ENCODE measurements at places on chromosomes 16 and 17.
A peak's percentile ranks its signal among the peaks of the same experiment; 100 is the strongest.

DNA sequence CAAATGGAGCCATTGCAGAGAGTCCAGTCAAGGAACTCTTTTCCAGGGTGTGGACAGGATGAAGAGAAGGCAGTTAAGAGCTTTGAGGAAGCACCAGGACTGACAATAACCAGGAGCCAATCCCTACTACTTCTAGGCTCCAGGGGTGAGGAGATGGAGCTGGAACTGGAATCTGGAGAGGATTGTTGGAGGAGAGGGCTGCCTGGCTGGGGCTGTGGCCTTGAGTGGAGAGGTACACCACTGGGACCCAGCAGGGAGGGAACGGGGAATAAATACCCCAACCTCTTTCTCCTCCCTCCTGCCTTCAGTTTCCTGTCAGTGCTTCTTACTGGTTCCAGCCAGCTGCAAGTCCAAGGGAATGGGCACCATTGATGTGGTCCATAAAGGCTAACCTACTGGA is 32.2 kb upstream of the TMEM220 start:
- DNase-seq: no peak

DNA sequence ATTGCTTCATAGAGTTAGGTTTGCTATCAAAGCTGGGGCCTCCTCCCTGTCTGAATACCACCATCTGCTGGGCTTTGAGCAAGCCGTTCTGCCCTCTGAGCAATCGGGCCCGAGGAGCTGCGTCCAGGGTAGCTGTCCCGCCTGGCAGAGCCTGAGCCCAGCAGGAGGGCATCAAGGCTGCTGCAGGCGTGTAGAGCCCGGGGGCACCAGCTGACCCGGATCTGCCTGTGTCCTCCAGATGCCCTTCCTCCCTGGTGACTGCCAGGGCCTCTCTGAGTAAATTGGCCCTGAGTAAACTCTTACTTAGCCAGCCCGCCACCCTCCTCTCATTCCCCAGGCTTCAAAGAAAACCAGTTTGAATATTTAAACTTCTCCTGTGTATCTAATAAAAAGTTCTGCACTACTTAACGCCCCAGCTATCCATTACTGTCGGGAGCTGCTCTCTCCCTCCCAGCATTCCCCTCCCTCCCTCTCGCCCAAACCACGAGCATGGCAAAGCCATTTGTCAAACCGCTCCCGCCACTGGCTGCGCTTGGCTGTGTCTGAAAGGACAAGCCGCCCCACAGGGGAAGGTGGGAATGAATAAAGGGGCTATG is 16.4 kb downstream of the CDK5RAP3 start:
- no peak for DNase-seq

DNA sequence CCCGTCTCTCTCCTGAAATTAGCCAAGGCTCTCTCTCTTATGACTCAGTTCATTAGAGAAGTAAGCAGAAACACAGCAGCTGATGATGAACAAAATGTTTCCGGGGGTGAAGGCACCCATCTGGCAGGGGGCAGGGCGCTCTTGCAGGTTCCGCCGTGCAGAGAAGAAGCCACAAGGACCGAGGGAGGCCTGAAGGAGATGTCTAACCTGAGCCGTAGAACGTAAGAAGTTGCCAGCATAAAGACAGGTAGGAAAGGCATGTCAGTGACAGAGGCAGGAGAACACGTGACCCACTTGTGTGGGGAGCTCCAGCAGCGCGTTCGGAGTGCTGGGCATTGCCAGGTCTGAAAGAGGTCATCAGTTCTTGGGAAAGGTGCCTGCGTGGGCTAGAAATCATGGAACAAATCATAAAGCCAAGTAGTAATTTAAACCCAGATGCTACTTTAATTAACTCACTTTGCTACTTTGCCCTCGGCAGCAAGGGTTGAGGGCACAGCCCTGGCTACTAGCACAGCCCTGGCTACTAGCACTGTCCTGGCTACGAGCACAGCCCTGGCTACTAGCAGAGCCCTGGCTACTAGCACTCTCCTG is 198.6 kb downstream of the RPTOR start:
- DNase-seq: no peak

DNA sequence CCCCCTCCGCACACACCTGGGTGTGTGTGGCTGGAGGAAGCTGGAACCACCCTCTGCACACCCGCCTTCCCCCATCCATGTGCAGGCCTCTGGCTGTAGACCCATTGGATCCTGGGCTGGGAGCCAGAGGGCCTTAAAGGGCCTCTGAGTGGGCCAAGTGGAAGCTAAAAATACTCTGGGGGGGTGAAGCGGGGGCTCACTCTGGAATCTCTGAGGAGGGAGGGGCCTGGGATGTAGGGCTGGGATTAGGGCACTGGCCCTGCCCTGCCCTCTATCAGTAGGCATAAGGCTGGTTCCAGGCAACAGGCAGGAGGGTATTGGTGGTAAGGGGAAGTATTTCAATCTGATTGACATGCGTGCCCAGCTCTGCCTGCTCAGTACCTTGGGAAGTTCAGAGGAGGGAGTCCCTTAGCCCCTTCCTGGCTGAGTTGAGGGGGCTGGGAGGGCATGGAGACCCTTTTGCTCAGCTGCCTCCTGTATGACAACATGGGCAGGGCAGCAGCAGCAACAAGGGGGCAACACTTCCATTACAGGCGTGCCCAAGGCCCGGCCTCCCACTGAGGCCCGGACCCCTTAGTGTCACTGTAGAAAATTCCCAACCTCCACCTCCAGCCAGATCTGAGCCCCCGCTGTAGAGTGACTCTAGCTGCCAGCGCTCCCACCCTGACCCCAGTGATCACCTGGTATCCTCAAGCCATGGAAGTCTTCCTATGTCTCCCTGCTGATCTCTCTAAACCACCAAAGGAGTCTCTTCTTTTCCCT is 5.2 kb downstream of the ITGA3 start:
- no peak for DNase-seq

GRCh38 chr17:71068408-71068750 is 899.0 kb downstream of the KCNJ2 start:
- DNase-seq: no peak

- no peak for DNase-seq
Measured at GRCh38 chr17:50329716-50330115, 16.2 kb upstream of the XYLT2 start.

- DNase-seq: no peak
Measured at GRCh38 chr16:86432691-86433090, 77.6 kb upstream of the FOXF1 start.

GRCh38 chr16:50467943-50468748 is 80.0 kb upstream of the NKD1 start:
- no peak for DNase-seq

GRCh38 chr16:81752225-81752875 is 26.7 kb upstream of the PLCG2 start:
- DNase-seq: no peak

- peak; percentile 9 for DNase-seq
Measured at GRCh38 chr17:40779181-40779909, 3.0 kb downstream of the KRT27 start.

DNA sequence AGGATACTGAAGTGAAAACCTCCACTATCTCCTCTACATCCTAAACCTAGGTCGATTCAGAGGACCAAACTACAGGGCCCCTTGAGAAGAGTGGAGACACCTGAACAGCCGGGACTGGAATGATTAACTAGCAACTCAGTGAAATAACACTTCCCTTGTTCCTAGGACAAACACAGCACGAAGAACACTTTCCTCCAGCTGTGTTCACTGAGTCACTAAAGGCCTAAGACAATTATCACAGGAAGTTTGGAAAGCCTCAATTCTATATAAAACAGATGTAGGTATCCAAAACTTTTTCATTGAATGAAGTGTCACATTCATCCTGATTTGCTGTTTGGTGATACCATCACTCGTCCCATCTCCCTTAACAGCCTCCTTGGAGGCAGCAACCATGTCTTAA is 15.5 kb upstream of the CUEDC1 start:
- no peak for DNase-seq

GRCh38 chr16:3691761-3692160 is 25.6 kb downstream of the TRAP1 start:
- no peak for DNase-seq

- DNase-seq: peak; percentile 13
Measured at GRCh38 chr16:17470182-17470907, 415 bp downstream of the XYLT1 start.

- peak; percentile 42 for DNase-seq
Measured at GRCh38 chr16:79089735-79090284, 510.7 kb downstream of the MAF start.

DNA sequence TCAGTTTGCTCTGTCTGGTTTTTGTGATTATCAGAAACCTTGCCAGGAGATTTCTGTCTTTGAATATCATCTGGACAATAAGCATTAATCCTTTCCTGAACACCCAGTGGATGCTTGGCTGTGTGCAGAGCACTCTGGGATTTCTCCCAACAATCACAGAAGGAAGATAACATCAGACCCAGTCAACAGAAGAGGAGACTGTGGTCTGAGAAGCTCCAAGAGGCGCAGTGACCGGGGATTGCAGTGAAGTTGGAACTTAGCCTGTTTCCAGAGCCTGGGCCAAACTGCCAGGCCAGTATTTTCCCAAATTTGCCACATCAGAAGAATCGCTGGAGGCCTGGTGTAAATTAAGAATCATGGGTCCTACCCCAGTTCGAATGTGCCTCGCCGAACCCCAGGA is 264.7 kb downstream of the C16orf95 start:
- DNase-seq: no peak

- no peak for DNase-seq
Measured at GRCh38 chr17:44529864-44530263, 26.7 kb upstream of the GPATCH8 start.

- DNase-seq: no peak
Measured at GRCh38 chr16:31700200-31700529, 172.5 kb downstream of the AHSP start.

GRCh38 chr17:31092475-31093064 is 2.2 kb upstream of the NF1 start:
- DNase-seq: no peak

- DNase-seq: no peak
Measured at GRCh38 chr17:56912105-56912999, 1.5 kb downstream of the TRIM25 start.

GRCh38 chr16:57689762-57690558 is 4.6 kb upstream of the DRC7 start:
- DNase-seq: no peak

- DNase-seq: no peak
Measured at GRCh38 chr17:13576661-13577526, 24.8 kb downstream of the HS3ST3A1 start.

DNA sequence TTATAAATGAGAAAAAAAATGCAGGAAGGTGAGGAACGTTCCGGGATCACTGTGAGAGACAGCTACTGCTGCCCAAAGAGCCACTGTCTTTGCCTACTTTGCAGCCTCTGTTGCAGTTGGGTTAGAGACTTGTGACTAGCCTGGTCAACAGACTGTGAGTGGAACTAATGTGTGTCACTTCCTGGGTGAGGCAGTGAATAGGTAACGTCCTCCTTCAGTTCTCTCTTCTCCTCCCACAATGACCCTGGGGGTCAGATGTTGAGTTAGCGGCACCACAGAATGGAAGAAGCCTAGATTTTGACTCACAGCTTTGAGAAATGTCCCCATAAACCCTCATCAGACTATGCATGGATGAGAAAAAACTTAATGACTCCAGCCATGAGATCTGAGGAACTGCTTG is 5.2 kb downstream of the C16orf46 start:
- DNase-seq: no peak

DNA sequence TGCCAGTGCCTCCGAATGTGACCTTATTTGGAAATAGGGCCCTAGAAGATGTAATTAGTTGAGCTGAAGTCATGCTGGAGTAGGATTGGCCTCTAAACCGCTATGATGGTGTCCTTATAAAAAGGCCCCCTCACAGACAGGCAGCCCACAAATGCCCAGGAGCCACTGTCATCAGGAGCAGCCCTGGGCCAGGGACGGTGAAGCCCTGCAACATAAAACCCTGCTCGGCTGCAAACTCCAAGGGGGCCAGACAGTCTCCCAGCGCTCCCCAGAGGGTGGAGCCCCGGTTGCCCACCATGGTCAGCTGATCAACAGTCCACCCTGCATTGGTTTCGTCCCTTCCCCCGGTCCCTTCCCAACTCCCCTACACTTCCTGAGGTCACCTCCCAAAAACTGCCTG is 351.7 kb downstream of the FOXL1 start:
- no peak for DNase-seq

DNA sequence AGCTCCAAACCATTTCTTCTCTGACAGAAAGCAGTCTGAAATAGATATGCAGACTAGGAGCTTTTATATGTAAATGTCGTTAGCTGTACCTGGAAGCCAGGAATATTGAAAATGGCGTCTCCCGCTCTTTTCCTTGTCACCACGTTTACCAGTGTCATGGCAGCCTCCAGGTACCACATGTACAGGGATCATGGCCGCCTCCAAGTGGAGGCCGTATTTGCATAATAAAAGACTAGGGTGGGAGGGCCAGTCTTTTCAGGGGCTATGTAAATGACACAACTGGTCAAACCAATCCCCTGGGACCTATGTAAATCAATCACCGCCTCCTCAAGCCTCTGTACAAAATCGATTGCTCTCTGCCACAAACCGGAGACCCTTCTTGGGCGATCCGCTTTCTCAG is 54.3 kb downstream of the MYOCD start:
- no peak for DNase-seq
